Fibroblast of the aortic adventitia (primary cell): ENCODE measurements at places on chromosomes 1 and 21. TPM values are rescaled to one million over a fixed set of nuclear protein-coding genes. Genes with fewer than 3 reads are reported as not detected.
A peak's percentile ranks its signal among the peaks of the same experiment; 100 is the strongest.

TESK2 gene
- total RNA-seq, result 2.0 and 5.7 TPM in 2 replicates

GRCh38 chr1:210598135-210598652 is 269.5 kb downstream of the HHAT start:
- DNase-seq, result peak; percentile 96

DNA sequence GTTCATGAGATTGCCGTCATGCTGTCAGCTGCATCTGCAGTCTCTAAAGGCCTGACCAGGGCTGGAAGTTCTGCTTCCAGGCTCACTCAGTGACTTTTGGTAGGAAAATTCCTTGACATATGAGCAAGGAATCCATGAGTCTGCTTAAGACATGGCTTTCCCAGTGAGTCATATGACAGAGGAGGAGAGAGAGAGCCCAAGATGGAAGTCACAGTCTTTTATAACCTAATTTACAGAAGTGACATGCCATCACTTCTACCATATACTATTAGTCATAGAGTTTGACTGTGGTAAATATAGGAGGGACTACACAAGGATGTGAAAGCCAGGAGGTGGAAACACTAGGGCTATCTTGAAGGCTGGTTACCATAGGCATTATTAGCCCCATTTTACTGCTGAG is 115.2 kb downstream of the ROR1 start:
- peak; percentile 41 for DNase-seq

DNA sequence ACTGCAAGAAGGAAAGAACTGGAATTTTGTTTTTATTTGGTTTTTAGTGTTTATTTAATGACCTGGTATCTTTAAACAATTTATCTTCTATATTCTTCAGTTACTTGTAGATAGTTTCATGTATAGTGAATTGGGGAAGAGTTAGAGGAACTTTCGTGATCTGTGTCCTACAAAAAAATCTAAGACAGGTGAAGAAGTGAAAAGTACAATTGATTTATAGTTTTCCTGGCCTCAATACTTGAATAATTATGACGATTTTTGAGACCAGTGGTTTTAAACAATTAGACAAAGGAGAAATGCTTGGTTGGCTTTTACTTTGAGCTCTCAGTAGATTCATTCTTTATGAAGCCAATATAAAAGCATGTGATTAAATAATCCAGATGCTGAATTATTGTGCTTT is 7.5 kb downstream of the MIER1 start:
- no peak for DNase-seq

GRCh38 chr1:91697416-91697815 is 188.5 kb downstream of the TGFBR3 start:
- peak; percentile 71 for DNase-seq

DNA sequence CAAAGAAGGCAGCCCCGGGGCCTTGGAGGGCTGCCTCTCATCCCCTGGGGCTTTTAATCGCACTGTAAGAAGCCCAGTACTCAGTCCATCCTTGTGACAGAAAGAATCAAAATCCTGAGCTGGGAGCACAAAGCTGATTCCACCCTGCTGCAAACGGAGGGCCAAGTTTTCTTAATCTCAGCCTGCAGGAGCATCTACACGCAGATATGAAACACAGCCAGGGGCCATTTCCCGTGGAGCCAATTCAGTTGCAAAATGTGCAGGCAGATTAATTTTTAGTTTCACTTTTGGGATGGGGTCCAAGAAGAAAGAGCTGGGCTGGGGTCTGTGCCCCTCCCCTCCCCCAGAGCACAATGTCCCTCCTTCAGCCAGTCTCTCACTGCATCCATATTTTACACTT is 4.4 kb downstream of the LYPD8 start:
- DNase-seq, result no peak
